ENCODE measurements at places on chromosomes 3 and 15.

DNA sequence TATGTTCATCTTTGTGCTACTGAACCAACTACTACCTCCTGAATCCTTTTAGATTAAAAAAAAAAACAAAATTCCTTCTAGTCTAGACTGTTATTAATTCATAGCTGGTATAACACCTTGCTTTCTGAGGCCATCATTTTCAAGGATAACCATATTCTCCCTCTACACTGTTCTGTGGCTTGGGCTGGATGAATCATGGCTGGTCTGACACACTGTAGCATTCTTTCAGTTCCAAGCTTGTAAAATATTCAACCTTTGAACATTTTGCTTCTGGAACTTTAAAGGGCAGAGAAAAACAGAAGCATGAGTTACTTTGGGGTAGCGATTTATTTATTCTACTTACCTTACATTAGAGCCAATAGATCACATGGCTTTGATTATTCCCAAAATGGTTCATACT lies 7.6 kb downstream of the HSPBAP1 start:
- no peak for DNase-seq

GRCh38 chr3:58173669-58174398 lies 36.9 kb downstream of the DNASE1L3 start:
- peak; percentile 60 for DNase-seq

DNA sequence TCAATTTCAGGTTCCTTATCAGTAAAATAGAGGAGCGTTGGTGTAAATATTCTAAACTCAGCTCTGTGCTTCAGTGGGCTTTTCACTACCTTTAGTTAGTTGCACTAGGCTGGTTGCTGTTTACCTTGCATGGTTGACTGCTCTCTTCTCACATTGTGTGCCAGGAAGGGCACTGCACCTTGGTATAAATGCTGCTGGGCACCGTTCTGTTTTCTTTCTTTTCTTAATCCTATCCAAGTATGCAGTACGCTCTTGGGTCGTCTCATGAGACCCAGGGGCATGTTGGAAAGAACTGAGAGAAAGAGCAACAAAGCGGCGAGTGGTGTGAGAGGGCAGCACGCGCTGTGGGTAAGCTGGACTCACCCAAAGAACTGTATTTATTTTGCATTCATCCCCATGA lies 22.4 kb downstream of the KCNMB2 start:
- DNase-seq, result no peak

- DNase-seq, result no peak
Observed at GRCh38 chr15:76575679-76576078, 239.1 kb downstream of the ISL2 start.

DNA sequence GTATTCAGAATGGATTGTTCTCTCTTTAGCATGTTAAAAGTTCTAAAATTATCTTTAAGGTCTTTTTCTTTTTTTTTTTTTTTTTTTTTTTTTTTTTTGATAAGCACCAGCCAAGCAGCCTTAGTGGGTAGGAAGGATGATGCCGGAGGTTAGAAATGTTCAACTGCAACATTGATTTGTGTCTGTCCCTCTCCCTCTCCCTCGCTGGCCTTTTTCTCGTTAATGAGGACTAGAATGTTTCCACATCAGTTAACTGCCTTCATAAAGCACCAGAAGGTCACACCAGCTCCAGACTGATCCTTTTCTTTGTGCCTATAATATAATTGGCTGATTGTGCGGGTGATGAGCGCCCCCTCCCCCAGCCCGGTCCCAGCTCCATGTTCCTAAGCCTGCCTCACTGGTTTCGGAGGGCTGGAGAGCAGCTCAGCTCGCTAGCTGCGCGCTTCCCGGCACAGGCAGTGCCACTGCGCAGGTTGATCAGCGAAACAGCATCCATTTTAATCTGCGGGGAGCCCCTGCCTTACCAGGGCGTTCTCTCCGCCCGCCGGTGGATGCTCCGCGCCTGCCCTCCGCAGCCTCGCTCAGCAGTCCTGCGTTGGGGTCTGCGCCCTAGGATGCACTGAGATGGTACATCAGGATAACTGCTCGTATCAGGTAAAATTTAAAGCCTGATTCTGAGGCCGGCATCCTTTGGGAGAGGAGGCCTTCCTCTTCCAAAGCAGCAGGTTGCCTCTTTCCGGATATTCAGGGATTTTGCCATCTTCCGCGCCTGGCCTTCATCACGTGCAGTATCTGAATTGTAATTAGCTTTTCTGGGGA lies 148.9 kb upstream of the IL12A start:
- DNase-seq, result no peak

DNA sequence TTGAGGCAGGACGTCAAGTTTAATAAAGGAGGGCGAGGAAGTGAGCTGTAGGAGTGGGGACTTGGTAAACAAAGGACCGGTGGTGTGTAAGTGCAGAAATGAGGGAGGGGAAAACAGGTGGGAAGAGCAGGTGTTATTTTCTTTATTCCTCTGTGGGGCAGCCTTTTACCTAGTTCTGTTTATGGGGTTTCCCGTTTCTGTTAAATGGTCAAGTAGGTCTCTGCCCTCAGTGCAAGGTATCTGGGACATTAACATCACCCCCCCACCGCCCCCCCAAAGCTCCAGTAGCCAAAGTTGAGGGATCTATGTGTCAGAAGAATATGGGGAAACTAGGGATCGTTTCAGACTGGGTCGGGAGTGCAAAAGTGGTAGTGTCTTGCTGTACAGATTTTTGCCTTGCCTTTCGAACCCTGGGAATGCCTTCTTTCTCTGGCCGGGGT lies 893 bp downstream of the MGA start:
- DNase-seq, result no peak

Measured in endothelial cell of umbilical vein (primary cell).